H9 (cell line): ENCODE measurements at places on chromosomes 12 and 14.

DNA sequence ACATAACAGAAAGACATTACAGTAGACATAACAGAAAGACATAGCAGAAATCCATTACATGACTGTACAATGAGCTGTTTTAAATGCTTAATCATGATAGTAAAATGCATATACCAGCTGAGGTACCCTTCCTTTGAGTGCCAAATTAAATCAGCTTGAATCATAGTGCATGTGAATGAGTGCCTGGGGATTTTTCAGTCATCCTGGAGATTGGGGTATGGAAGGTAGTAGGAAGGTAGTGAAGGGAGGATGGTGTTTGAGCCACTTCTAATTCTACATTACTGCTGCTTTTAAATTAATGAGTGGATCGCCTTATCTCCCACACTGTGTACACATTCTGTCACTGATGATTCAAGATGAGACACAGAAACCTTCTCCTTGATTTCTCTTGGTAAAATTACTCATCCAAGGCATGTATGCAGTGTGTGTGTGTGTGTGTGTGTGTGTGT, 534.2 kb downstream of the LRFN5 start:
- no peak for DNase-seq

GRCh38 chr12:56160193-56160763, 2.1 kb downstream of the MYL6 start:
- DNase-seq = no peak

GRCh38 chr14:99192028-99192621, 79.9 kb downstream of the BCL11B start:
- DNase-seq = no peak

- no peak for DNase-seq
These were observed 147.0 kb downstream of the SLC16A7 start for GRCh38 chr12:59742841-59743240.

GRCh38 chr14:77077040-77077439, 21.0 kb upstream of the CIPC start:
- DNase-seq = no peak

DNA sequence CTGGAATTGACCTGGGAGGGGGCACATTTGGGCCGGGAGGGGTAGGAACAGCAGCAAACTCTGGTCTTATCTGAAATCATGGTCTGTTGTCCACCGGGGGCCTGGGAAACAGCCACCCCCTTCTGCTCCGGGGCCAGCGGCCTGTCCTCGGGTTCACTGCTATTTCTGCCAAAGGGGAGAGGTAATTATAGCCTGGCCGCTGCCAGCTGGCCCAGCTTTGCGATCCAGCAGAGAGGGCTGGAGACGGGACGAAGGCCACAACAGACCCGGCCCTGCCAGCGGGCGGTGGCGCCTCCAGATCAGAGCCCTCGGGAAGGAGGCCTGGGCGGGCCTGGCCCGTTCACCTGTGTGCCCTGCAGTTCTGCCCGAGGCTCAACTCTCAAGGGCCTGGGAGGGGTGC, at the start of gene C14orf180:
TSS of gene C14orf180 (plus strand) at position 258 of the 400 bp plus-strand sequence. CDS start 6,667 bp downstream, outside the sequence.
- DNase-seq = no peak

DNA sequence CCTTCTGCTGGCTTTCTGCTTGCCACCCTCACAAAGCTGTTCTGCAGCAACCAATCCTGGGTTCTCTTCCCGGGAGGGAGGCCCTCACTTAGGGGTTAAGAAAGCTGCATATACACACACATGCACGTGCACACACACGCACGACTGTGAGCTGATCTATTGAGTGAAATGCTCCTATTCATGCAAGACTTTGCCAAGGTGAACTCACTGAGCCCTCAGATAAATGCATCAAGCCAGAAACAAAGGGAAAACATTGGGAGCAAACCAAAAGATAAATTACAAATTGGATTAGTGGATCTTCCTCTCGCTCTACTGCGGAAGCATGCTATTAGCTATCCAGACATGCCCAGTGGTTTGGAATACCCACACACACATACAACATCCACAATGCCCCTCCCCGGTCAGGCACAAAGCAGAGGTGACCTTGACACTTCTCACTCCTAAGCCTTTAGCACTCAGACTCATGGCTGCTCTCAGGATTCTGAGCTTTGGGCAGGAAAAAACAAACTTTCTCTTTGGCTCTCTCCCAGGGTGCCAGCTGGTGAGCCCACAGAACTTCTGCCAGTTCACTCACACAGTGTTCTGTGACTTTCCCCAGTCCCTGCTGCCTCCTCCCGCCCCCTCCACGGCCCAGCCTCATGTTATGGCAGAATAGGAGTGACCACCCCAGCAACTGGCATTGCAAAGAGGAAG, 320.0 kb downstream of the DPF3 start:
- DNase-seq = no peak

- DNase-seq = peak; percentile 52
These were observed 9.4 kb downstream of the AHNAK2 start for GRCh38 chr14:104968541-104969401.

DNA sequence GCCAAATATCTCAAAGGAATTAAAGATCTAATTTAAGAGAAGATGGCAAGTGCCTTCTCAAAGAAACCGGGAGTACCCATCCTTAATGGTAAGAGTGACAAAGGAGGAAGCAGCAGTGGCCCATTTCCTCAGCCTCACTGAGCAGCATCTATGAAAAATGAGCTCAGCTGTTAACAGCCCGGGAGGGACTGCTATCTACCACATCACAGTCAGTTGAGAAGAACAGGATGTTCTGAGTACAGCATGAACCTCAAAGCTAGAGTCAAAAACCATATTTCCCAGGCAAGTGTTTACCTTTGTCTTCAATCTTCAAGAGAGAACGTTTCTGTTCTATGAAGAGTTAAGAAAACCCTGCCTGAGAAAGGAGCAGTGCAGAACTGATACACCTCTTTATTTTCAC, 115.0 kb downstream of the BTG1 start:
- no peak for DNase-seq

GRCh38 chr12:46365951-46366379, 6.6 kb downstream of the SLC38A2 start:
- DNase-seq = no peak

GRCh38 chr12:131046813-131047788, 93.4 kb downstream of the ADGRD1 start:
- DNase-seq = no peak

DNA sequence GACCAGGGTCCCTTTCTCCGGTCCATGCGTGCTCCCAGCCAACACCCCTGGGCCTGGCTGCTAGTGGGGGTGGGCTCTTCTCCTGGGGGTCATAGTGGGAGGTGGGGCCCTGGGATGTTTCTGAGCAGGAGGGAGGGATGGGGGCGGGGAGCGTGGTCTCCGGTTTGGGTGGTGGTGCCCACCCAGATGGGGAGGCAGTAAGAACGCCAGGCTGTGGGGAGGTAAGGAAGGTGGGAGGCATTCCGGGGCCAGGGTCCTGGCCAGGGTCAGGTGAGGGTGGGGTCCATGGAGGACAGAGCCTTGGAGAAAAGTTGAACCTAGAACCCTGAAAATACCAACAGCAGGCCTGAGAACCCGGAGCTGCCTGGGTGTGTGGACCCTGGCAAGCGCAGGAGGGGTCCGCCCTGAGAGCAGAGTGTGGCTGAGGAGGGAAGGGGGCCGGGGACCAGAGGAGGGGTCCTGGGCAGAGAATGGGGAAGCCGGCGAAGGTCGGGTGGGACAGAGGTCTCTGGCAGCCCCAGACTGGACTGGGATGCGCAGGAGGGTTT, 5.7 kb downstream of the CRIP2 start:
- DNase-seq = no peak

- DNase-seq = no peak
These were observed 202.3 kb upstream of the C14orf180 start for GRCh38 chr14:104377256-104377655.

GRCh38 chr12:67439611-67440010, 170.5 kb downstream of the CAND1 start:
- DNase-seq = no peak
